ENCODE measurements at places on chromosomes 3 and 15.

GRCh38 chr3:124934577-124934976 is at the start of gene MUC13:
Gene MUC13, minus strand, starts transcription at chr3:124934751. Its CDS starts 39 bp downstream, at chr3:124934712.
- H3K4me3 ChIP-seq, result no peak within 1 kb of the TSS
- no peak for DNase-seq
- no peaks in the 10 kb centered on the region for H3K4me1 ChIP-seq
- no peaks in the 10 kb centered on the region for H3K36me3 ChIP-seq
- no peaks in the 10 kb centered on the region for H3K27me3 ChIP-seq
- H3K27ac ChIP-seq, result no peak within 1 kb of the TSS

DNA sequence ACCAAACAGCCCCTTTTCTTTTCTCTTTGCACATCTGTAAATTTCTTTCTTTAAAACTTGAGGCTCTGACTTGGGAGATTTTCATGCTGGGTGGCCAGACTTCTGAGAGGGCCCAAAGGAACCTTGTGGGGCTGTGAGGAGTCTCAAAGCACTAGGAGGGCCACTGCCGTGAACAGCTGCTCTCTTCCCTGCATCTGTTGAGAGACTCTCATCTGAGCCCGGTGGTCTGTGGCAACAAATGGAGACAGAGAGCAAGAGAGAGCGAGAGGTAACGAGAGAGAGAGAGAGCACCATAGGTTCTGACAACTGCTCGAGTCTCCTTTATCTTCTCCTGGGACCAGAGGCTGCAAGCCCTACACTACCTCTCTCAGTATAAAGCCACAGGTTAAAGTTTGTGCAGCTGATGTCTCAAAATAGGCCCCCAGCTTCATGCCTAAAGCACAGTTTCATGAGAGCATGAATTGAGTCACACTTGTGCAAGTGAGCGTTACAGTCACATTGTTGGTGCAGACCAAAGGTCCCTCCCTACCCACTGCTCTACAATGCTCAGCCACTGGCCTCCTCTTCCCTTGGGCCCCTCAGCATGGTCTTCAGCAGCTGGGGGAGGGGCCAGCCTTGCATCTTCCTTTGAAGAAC is 60.7 kb downstream of the ZNF621 start:
- H3K36me3 ChIP-seq, result no peaks in the 10 kb centered on the region
- no peak overlapping the region for H3K27ac ChIP-seq
- no peaks in the 10 kb centered on the region for H3K4me1 ChIP-seq
- H3K27me3 ChIP-seq, result peaks cover 12% of the 10 kb centered on the region

DNA sequence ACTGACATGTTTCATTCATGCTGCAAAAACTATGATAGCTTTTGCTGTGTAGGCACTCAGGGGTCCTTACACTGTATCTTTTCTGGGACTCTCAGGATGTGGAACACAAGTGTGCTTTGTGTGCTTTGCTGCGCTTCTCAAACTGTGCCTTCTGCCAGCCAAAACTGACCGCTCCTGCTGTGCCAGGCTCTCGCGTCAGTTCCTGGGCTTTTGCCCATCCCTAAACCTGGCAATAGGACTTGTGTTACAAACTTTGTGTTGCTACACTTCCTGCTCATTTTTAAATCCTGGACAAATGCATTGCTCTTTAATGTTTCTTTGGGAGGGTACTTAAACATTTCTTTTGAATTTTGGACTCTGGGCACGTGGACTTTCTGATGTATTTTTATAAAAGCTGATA is 60.3 kb downstream of the DIPK2A start:
- DNase-seq, result no peak
- H3K36me3 ChIP-seq, result no peaks in the 10 kb centered on the region
- H3K27ac ChIP-seq, result no peak overlapping the region
- H3K4me3 ChIP-seq, result no peak overlapping the region
- no peaks in the 10 kb centered on the region for H3K27me3 ChIP-seq
- no peaks in the 10 kb centered on the region for H3K4me1 ChIP-seq

GRCh38 chr3:49747792-49748480 is 24.2 kb upstream of the GMPPB start:
- no peaks in the 10 kb centered on the region for H3K27me3 ChIP-seq
- H3K36me3 ChIP-seq, result peaks cover 39% of the 10 kb centered on the region
- no peak overlapping the region for H3K27ac ChIP-seq
- no peaks in the 10 kb centered on the region for H3K4me1 ChIP-seq

- no peak for DNase-seq
- no peaks in the 10 kb centered on the region for H3K4me1 ChIP-seq
- H3K36me3 ChIP-seq, result no peaks in the 10 kb centered on the region
- H3K4me3 ChIP-seq, result no peak overlapping the region
- H3K27ac ChIP-seq, result no peak overlapping the region
These were observed 377.8 kb upstream of the PROK2 start for GRCh38 chr3:72162649-72163184.

GRCh38 chr3:71652781-71653413 is 69.4 kb upstream of the FOXP1 start:
- no peak overlapping the region for H3K27ac ChIP-seq
- H3K4me1 ChIP-seq, result no peaks in the 10 kb centered on the region
